ENCODE measurements at places on chromosomes 11 and 22.

- DNase-seq, result no peak
Observed at GRCh38 chr11:47711816-47712215, 3.4 kb downstream of the AGBL2 start.

DNA sequence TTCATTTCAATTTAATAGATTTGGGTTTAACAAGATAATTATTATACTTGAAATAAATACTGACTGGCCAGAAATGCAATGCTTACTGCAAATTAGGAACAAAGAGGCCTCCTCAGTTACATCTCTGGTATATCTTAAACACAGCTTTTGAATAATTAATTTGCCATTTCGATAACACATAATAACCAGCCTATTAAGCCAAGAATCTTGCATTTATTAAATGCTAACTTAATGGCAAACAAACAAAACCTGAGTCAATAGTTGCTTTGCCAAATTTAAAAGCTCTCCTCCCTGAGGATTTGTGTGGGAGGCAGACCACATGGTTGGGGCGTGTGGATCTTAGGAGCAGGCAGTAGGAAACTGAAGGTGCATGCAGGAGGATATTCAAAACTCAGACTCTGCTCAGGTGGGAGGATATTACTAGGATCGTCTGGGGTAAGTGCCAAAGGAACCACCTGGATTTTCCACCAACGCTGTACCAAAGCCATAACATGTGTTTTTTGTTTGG lies 17.9 kb upstream of the FJX1 start:
- DNase-seq, result no peak

DNA sequence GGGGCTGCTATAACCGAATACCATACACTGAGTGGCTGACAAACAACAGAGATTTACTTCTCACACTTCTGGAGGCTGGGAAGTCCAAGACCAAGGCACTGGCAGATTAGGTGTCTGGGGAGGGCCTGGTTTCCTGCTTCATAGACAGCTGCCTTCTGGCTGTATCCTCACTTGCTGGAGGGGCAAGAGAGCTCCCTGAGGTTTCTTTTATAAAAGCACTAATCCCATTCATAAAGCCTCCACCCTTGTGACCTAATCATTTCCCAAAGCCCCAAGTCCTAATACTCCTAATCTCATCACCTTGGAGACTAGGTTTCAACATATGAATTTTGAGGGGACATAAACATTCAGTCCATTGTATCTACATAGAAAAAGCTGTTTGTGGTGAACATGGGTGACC lies 131.8 kb downstream of the KIRREL3 start:
- DNase-seq, result no peak

DNA sequence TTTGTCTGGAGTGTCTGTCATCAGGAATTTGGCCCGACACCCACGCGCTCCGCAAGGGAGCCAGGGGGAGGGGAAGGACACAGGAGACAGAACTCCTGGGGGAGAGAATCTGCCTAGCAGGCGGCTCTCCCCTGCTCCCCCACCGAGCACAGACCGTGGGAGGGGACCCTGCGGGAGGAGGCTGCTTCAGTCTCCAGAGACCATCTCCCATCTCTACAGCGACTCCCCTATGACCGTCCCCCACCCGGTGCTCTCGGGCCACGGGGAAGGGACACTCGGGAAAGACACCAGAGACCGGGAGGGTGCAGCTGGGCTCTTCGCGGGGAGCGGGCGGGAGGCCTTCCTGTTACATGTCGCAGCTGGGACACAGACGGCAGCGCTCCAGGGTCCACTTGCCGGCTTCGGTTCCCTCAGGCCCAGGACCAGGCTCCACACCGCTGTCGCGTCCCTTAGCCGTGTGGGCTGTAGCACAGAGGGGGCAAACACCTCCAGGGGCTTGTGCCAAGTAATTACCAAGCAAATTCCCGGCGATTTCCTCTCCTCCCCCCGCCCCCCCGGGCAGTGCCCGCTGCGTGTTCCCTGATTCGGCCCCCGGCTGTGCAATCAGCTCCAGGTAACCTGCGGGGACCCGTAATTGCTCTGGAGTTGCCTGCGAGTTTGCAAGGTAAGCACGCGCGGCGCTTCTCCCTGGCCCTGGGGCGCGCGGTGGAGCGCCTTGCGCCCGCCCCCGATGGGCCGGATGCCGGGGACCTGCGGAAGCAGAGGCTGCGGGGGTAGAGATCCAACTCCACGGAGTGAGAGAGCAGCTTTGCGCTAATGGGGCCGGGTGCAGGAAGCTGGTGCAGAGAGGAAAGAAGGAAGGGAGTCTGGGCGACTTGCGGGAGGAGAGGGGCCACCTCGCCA lies 155.1 kb upstream of the CADM1 start:
- DNase-seq, result no peak

- no peak for DNase-seq
Observed at GRCh38 chr11:126434950-126435335, 79.5 kb downstream of the ST3GAL4 start.

- DNase-seq, result no peak
Observed at GRCh38 chr11:78295991-78296930, 107.5 kb downstream of the USP35 start.

DNA sequence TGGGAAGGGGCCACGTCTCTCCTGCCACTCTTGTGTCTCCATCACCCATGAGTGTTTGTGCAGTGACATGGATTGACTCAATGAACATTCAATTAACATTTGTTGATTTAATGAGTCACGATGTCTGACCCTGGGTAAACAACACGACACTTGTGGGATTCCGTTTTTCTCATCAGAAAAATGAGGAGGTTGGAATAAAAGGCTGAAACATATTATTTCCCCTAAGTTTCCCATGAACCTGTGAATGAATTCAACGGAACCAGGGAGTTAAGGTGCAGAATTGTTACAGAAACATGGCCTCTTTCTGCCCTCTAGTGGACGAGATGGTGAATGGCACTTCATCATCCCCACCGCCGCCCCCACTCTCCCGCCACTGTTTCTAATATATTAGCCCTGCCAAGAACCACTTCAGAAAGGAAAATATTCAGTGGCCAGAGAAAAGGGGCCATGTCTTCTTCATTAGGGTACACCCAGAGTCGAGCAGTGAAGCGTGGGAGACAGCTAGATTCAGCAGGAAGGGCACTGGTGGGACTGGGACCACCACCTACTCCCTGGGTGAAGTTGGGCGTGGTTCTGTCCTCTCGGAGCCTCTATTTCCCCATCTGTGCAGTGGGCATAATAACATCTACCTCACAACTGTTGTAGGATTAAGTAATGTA lies 46.3 kb upstream of the SYT13 start:
- peak; percentile 57 for DNase-seq

DNA sequence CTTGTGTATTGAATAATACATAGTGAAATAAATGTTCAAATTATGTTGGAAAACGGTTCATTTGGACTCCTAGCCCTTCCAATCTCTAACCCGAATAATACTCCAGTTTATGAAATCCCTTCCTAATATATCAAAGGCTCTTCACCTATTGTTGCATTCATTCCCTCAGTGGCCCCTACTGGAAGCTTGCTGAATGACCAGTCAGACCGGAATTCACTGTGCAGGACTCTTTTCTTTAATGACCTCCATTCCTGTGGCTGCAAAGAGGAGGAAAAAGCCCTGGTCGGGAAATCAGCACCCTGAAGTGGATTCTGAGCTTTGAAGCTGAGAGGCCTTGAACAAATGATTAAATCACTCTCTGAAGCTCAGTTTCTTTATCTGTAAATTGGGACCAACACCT lies 19.1 kb upstream of the RCN1 start:
- no peak for DNase-seq

DNA sequence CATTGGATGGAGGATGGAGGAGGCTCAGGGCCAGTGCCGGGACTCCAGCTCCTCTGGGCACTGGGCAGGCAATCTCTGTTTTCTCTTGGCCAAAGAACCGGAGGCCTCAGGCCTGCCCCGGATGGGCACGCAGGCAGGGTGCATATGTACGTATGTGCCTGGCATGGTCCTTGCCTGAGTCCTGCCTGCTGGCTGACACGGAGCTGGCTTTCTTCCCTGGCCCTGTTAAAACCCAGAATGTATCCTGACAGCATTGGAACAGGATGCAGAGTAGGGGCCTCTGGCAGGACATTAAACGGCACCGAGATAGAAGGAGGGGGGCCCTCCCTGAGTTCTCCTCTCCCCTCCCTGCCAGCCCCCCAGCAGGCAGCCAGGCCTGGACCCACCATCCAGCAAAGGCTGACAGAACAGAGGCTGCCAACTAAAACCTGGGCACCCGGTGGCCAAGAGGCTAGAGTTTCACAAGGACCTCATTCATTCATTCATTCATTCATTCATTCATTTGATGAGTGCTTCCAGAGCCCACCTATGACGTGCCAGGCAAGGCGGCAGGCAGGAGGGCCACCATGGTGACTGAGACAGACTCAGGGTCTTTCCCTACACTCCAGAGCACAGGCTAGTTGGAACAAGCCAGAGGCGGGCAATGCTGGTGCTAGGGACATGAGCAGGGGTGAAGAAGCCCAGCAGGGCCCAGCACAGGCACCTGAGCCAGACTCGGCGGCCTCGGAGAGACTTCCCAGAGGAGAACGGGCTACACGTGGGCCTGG lies 28.8 kb downstream of the FLRT1 start:
- DNase-seq, result no peak

- no peak for DNase-seq
Observed at GRCh38 chr11:34669458-34669857, 48.6 kb downstream of the EHF start.

GRCh38 chr11:124915541-124916369 lies 3.3 kb upstream of the HEPN1 start:
- no peak for DNase-seq

DNA sequence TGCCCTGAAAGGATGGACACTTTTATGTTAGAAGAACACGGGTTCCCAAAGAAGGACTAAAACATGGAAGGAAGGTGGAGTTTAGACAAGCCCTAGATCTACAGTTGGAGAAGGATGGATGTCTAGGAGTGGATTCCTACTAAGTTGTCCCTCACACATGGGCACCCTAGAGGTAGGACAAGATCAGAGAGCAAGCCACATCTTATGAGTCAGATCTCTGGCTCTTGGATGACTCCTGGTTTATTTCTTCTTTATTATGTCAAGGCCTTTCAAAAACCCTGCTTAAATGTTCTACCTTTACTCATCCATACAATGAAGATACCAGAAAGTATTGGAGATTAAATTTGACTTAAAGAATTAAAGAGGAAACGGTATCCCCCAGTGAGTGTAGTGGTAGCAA lies 34.4 kb downstream of the PRCP start:
- no peak for DNase-seq

GRCh38 chr11:7072401-7073028 lies 16.3 kb upstream of the RBMXL2 start:
- no peak for DNase-seq

GRCh38 chr11:122758339-122758738 lies 80.0 kb upstream of the CRTAM start:
- no peak for DNase-seq

DNA sequence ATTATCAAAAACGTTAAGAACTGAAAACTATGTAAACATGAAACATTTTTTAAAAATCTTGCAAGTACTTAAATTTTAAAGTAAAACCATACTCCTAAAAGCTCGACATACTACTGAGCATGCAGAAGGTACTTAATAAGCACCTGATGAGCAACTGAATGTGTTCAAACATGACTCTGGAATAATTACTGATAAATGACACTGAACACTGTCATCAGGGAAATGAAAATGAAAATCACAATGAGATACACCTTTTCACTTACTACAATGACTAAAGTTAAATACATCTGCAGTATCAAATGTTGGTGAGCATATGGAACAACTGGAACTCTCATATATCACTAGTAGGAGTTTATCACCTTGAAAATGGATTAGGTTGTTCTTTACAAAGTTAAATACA lies 65.2 kb downstream of the PICALM start:
- DNase-seq, result no peak

GRCh38 chr22:44718418-44718817 lies 16.4 kb downstream of the PRR5 start:
- no peak for DNase-seq

DNA sequence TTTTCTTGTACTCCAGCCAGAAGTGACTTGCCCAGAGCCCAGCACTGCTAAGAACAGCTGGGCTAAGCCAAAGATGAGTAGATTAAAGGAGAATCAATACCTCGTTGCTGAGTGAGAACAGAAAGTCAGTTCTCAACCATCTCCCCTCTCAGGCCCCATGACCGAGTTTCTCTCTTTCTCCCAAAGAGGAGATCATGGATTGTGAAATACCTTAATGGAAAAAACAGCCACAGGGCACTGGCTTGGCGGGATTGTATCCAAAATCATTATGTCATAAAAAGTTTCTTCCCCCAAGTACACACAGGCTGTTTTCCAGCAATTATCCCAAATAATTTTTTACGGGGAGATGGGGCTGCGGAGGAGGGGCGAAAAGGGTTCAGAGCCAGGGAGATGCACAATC lies 111.8 kb upstream of the TMEM45B start:
- DNase-seq, result no peak

DNA sequence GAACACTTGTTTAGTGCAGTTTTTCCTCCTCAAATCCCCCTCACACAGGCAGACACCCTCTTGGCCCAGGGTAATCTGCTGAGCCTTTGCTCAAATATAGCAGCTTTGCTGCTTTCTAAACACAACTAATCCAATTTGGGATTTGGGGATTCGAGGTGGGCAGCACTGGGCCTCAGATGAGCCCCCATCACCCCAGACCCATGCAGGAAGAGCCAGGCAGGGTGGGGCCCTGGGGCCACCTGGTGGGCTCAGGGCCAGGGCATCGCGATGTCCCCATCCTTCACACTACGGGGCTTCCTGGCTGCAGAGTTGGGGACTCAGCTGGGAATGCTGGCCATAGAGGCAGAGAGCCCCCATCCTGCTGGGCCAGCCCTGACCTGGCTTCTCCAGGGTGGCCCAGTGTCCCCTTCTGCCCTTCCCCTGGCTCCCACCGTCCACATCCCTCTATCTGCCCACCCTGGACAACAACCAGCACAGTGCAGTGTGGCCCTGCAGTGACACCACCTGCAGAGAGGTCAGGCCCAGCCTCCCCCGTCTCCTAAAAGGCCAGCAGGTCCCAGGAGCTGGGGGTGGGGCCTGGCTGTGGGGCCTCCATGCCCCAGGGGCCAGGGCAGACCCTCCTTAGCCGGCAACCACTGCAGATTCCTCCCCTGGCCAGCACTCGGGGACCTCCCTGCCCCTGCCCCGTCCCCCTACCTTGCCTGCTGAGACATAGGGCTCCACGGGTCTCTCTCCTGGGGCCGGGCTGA lies 56.6 kb upstream of the CCDC188 start:
- DNase-seq, result no peak

DNA sequence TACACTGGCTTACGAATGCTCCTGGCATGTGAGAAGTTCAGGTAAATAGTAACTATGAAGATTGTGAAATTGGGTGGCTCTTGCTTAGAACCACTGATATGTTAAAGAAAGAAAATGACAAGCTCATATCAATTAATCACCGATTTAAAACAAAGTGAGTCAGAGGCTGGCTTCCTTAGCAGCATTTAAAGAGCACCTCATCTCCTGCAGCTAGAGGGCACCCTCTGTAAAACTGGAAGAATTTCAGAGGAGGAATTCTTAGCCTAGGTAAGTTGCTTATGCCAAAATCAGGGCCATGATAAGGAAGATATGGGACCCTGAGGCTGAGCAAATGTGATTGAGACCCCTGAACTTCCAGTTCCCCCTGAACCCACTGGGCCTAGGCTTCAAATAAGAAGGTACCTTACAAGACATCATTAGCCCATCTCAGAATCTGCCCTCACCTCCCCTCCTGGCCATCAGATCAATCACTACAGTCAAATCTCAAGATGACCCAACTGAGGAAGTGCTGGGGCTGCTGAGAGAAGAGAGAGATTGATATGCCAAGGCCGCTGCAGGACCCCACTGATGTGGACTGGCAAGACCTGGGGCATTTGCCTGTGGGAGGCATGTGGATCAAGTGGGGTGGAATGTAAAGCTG lies 8.6 kb upstream of the CD3E start:
- DNase-seq, result no peak
